ENCODE measurements at places on chromosomes 16 and 17.

DNA sequence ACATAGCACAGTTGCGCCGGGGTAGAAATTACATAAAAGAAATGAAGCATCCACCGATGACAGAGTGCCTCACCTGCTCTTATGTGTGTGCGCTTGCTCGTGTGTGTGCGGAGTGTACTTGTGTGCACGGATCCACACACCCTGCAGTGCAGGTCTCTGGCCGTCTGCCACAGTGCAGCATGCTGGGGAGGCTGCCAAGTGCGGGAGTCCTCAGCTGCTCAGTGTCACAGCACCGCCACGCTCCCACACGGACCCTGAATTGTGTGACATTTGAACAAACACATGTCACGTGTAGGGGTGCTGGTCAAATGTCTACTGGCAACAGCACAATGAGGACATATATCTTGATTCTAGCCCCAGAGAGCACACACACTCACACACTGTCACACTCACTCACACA lies 243.0 kb upstream of the MYOCD start:
- DNase-seq, result no peak

- no peak for DNase-seq
Observed at GRCh38 chr17:29628644-29629043, 5.9 kb upstream of the CORO6 start.

DNA sequence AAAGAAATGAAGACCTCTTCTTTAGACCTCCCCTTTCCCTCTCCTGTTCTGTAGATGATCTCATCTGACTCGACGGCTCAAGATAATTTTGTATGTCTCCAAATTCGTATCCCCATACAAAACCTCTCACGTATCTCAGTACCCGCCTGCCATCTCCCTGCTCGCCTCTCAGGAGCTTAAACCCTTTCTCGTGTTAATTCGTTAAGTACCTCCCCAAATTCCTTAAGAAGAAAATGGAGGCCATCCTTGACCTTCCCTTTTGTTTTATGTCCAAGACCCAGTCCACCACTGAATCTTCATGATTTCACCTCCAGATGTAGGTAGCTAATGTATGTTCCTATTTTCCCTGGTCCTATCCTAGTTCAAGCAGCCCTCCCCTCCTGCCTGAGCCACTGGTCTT lies 41.6 kb downstream of the OR3A1 start:
- no peak for DNase-seq

DNA sequence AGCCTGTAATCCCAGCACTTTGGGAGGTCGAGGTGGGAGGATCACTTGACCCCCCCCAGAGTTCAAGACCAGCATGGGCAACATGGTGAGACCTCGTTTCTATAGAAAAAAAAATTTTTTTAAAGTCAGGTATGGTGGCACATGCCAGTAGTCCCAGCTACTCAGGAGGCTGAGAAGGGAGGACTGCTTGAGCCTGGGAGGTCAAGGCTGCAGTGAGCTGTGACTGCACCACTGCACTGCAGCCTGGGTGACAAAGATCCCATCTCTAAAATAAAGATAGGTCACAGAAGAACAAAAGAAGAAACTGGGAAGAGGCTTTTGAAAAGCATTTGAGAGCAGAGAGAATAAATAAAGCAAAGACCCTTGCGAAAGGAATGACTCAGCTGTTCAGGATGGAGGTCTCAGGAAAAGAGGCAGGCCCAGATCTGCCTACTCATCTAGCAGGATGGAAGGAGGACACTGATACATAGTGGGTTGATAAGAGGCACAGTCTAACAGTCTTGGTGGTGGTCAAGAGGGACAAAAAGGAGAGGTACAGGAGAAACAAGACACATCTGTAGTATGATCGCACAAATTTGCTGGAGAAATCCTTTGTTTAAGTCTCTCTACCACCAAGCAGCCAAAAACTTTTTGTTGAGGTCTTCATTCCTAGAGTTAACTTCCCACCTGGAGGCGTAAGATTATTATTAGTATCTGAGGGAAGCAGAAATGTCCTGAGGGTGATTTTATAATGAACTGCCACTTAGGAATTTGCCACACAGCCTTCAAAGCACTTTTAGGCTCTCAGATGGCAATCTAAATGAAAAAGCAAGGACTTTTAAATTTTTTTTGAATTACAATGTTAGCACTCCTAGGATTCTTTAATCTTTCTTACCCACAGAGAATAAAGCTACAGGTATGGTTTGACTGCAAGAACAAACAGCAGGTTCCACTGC lies 17.6 kb downstream of the ZSWIM7 start:
- DNase-seq, result no peak

DNA sequence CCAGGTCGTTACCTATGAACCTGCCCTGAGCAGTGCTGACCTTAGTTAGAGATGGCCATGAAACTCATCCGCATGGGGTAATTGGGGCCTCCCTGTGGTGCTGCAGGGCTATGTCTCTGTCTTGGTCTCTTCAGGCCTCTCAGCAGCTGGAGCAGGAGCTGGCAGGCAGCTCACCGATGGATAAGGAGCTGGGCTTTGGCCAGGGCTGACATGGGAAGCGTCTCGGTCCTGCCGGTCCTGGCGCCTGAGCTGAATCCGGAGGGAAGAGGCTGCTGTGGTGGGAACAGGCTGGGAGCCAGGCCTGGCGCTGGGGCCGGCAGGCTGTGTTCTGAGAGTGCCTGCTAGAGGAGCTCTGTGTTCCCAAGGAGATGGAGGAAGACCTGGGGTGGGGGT lies 10.1 kb downstream of the IL32 start:
- DNase-seq, result no peak

DNA sequence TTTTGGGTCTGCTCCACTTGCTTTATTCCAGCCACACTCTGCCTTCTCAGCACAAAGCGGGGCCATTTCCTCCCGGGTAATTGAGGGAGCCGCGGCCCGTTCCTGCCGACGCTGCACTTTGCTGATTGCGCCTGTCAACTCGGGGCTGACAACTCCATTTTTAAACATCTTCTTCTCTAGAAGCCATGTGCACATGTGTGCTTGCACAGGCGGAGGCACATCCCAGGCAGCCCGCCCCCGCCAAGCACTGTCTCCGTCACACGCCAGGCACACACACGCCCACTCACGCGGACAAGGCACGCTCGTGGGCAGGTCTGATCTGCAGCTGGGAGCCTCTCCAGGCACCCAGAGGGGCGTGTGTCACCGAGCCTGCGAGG lies 63.2 kb downstream of the ENGASE start:
- no peak for DNase-seq

Data from effector memory CD8-positive, alpha-beta T cell (primary cell).